ENCODE measurements at places on chromosomes 6 and 20.

DNA sequence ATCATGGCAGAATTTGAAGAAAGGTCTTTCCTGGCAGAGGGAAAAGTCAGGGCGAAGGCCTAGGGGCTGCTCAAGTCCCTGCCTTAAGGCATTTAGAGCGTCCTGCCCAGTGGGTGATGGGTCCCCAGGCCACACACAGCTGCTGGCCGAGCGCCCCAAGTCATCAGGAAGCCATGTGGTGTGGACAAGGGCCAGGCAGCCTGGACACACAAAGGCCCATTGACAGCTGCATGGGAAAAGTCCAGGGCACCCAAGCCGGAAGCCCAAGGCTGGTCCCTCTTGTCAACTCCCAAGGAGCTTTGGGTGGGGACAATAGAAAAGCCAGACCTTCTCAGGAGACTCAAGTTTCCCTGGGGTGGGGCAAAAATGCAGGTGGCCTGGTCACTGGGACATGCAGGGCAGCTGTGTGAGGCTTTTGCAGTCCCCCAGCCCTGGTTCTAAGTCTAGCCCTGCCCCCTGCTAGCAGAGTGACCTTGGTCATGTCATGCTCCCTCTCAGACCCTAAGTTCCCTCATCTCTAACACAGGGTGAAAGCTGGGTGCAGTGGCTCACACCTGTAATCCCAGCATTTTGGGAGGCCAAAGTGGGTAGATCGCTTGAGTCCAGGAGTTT, 44.3 kb upstream of the PTGIS start:
- no peak for DNase-seq

GRCh38 chr6:146408583-146408982, 135.1 kb upstream of the RAB32 start:
- DNase-seq = no peak

DNA sequence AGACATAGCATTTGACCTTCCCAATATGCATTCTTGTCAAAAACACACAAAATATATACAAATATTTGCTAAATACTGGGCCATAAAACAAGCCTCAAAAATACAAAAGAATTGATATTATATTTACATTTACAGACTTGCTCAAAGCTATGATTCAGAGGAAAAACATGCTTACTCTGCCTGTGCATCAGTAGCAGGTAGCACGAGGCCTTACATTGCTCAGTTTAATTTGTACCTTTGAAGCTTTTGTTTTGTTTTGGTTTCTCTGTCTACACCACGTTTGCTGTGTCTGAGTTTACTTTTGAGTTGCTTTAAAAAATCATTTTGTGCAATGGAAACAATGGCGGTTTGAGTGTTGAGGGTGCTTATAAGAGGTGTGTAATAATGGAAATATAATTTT, 99.3 kb downstream of the PHF3 start:
- DNase-seq = no peak

- DNase-seq = peak; percentile 60
These were observed 43.1 kb upstream of the NAA20 start for GRCh38 chr20:19973961-19974629.

GRCh38 chr6:11224966-11225463, 7.5 kb downstream of the NEDD9 start:
- no peak for DNase-seq

GRCh38 chr6:56329271-56330050, 82.1 kb upstream of the COL21A1 start:
- no peak for DNase-seq

- no peak for DNase-seq
These were observed 109.1 kb downstream of the TOX2 start for GRCh38 chr20:44023515-44024371.

DNA sequence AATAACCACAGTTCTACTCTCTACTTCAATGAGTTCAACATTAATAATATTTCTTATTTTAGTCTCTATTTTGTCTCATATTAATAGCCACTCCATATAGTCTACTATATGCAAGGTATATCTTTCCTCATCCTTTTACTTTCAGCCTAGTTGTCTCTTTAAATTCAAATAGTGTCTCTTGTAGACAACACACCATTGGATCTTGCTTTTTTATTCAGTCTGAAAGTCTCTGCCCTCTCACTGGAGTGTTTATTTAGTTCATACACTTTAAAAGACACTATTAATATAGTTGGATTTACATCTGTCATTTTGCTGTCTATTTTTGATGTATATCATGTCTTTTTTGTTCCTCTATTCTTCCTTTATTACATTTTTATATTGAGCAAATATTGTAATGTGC, 103.5 kb downstream of the RFPL4B start:
- DNase-seq = no peak

DNA sequence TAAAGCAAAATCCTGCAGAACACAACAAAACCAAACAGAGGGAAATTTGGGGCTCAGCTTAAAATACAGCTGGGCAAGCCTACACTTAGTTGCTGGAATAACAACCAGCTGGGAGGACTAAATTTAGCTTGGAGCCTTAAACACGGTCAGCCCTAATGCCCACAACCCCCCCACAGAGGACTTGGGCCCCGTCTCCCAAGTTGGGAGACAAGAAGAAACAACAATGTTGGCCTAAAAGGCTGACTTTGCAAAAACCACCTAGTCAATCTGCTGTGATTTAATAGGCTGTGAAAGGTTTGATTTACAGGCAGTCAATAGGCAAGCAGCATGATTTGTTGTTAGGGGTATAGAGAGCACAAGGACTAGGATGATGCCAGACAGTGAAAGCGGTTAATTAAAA, 40.3 kb upstream of the ARMC2 start:
- DNase-seq = no peak

GRCh38 chr20:16601047-16601446, 27.8 kb upstream of the KIF16B start:
- DNase-seq = no peak

DNA sequence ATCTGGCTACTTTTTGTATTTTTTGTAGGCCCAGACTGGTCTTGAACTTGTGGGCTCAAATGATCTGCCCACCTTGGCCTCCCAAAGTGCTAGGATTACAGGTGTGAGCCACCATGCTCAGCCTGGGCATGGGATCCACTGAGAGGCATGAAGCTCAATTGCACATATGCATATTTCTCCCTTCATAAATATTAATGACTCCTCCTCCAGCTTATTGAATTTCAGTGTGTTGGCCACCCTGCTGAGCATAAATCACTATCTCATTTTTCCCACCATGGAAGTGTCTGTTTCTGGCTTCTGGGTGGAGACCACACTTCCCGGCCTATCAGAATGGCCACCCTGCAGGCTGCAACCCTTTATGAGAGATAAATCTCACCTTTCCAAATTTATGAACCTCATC, 53.6 kb upstream of the KIF16B start:
- no peak for DNase-seq

- DNase-seq = no peak
These were observed 283.9 kb upstream of the FOXQ1 start for GRCh38 chr6:1027795-1028569.

- DNase-seq = no peak
These were observed 106.3 kb upstream of the ZNF217 start for GRCh38 chr20:53699906-53700305.

Measured in thoracic aorta (tissue), 2 donors.